T-helper 17 cell (primary cell): ENCODE measurements at places on chromosomes 12 and 14. TPM values are rescaled to one million over a fixed set of nuclear protein-coding genes. Genes with fewer than 3 reads are reported as not detected.

DNA sequence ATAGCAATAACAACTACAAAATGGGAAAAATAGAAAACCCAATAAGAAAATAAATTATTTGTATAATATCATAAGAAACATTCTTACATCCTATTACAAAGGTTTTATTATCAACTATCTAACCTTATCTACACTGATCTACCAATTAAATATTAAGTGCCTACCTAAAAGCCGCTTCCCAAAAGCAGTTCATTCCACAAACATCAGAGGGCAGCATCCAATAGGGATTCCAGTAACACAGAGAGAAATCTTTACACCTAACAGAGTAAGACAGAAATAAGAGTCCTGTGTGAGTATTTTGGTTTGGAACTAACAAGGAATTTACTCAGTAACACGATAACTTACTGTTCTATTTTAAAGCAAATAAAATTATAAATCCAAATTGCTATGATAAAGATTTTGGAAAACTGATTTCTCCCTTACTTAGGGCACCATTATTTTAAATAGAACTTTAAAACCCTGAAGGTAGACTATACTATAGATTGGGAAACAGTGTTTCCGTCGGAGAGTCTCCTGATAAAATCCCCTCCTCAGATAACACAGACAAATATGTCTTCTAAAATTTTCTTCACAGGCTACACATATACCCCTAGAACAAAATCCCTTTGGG is 15.0 kb downstream of the GXYLT1 start:
- no peak overlapping the region for H3K4me3 ChIP-seq
- H3K4me1 ChIP-seq, result peaks cover 51% of the 10 kb centered on the region
- H3K27ac ChIP-seq, result peak overlapping the region; percentile 21
- no peak for DNase-seq
- H3K27me3 ChIP-seq, result no peaks in the 10 kb centered on the region
- H3K36me3 ChIP-seq, result peaks cover 2% of the 10 kb centered on the region

GRCh38 chr12:6962285-6963015 is 8.0 kb downstream of the PHB2 start:
- no peaks in the 10 kb centered on the region for H3K27me3 ChIP-seq
- peak overlapping the region; percentile 91 for H3K4me3 ChIP-seq
- peaks cover 48% of the 10 kb centered on the region for H3K4me1 ChIP-seq
- no peak for DNase-seq
- H3K27ac ChIP-seq, result peak overlapping the region; percentile 98

DNA sequence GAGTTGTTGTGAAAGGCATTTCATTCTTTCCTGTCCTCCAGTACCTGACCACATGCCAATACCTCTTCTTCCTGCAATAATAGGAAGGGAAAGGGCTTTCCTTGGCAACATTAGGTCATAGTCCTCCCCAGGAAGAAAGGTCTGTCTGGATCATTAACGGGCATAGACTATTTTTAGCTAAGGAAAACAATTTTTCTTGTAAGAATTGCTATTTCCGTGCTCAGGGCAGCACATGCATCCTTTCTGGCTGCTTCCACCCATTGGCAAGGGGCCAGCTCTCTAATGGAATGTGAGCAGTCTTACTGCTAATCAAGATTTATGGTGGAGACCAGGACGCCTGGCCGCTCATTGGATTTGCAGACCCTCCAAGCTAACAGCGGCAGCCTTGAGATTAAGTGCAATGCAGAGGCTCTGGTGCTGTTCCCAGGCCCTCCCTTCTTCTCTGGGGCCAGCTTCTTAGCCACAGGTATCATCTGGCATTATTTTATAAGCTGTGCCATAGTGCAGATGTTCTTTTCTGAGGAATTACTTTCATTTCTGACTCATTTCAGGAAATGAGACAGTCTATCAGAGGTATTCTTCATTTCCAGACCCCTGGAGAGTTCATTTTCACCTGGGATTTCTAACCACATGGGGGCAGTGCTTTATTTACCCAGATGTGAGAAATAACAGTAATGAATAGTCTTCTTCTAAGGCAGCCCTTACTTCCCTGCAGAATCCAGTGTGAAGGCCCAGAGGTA is 52.9 kb downstream of the ANO6 start:
- no peak overlapping the region for H3K27ac ChIP-seq
- H3K27me3 ChIP-seq, result no peaks in the 10 kb centered on the region
- no peak overlapping the region for H3K4me3 ChIP-seq
- H3K36me3 ChIP-seq, result peaks cover 3% of the 10 kb centered on the region
- H3K4me1 ChIP-seq, result peaks cover 32% of the 10 kb centered on the region

GRCh38 chr12:77189458-77189857 is 124.1 kb upstream of the E2F7 start:
- no peak overlapping the region for H3K4me3 ChIP-seq
- H3K4me1 ChIP-seq, result no peaks in the 10 kb centered on the region
- H3K36me3 ChIP-seq, result no peaks in the 10 kb centered on the region
- no peak overlapping the region for H3K27ac ChIP-seq
- H3K27me3 ChIP-seq, result no peaks in the 10 kb centered on the region

The SLC35F4 gene
- not detected for total RNA-seq

DNA sequence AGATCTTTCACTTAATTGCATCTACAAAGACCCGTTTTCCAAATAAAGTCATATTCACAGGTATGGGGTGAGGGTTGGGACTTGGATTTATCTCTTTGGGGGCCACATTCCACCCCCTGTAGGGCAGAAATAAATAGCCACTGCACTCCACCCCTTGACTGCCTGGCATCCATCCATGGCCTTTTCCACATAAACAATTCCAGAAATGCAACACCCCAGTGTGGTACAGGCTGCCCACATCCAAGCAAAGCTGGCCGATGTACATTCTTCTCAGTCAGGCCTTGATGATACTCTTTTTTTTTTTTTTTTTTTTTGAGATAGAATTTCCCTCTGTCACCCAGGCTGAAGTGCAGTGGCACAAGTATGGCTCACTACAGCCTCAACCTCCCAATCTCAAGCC is 12.9 kb downstream of the DGLUCY start:
- no peaks in the 10 kb centered on the region for H3K27me3 ChIP-seq
- DNase-seq, result no peak
- no peak overlapping the region for H3K4me3 ChIP-seq
- H3K4me1 ChIP-seq, result peaks cover 12% of the 10 kb centered on the region

GRCh38 chr14:36518031-36518585 is 1.9 kb downstream of the NKX2-1 start:
- peaks cover 8% of the 10 kb centered on the region for H3K36me3 ChIP-seq
- DNase-seq, result no peak
- H3K27ac ChIP-seq, result no peak overlapping the region
- H3K27me3 ChIP-seq, result peaks cover 64% of the 10 kb centered on the region

- peaks cover 2% of the 10 kb centered on the region for H3K4me1 ChIP-seq
- H3K36me3 ChIP-seq, result no peaks in the 10 kb centered on the region
- no peak for DNase-seq
- peak overlapping the region; percentile 69 for H3K27ac ChIP-seq
Observed at GRCh38 chr14:64580467-64580866, 30.7 kb downstream of the PPP1R36 start.

GRCh38 chr14:57729208-57730187 is 136.4 kb downstream of the SLC35F4 start:
- no peaks in the 10 kb centered on the region for H3K27me3 ChIP-seq
- DNase-seq, result no peak
- H3K36me3 ChIP-seq, result no peaks in the 10 kb centered on the region
- H3K4me3 ChIP-seq, result no peak overlapping the region

- H3K4me3 ChIP-seq, result no peak overlapping the region
- no peak for DNase-seq
- H3K27me3 ChIP-seq, result no peaks in the 10 kb centered on the region
Observed at GRCh38 chr12:39623919-39624318, 4.3 kb upstream of the ABCD2 start.

The CPNE6 gene
- not detected for total RNA-seq

- no peaks in the 10 kb centered on the region for H3K27me3 ChIP-seq
- H3K4me1 ChIP-seq, result no peaks in the 10 kb centered on the region
- no peak for DNase-seq
Observed at GRCh38 chr12:65238609-65239008, 39.9 kb upstream of the MSRB3 start.

DNA sequence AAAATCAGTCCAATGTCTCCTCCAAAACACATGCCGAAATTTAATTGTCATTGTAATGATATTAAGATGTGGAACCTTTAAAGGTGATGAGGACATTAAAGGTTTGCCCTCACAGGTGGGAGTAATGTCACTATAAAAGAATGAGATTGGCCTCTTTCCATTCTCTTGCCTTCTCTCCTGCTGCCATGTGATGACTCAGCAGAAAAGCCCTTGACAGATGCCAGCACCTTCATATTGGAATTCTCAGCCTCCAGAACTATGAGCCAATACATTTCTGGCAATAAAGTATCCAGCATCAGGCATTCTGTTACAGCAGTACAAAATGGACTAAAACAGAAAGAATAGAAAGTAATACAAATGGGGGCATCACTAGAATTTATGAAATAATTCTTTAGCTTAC is 609.7 kb downstream of the SLC16A7 start:
- no peaks in the 10 kb centered on the region for H3K27me3 ChIP-seq
- H3K36me3 ChIP-seq, result no peaks in the 10 kb centered on the region
- no peaks in the 10 kb centered on the region for H3K4me1 ChIP-seq
- DNase-seq, result no peak
- no peak overlapping the region for H3K4me3 ChIP-seq

GRCh38 chr12:104247698-104248097 is 32.1 kb downstream of the TXNRD1 start:
- no peak for DNase-seq
- H3K4me3 ChIP-seq, result no peak overlapping the region

DNA sequence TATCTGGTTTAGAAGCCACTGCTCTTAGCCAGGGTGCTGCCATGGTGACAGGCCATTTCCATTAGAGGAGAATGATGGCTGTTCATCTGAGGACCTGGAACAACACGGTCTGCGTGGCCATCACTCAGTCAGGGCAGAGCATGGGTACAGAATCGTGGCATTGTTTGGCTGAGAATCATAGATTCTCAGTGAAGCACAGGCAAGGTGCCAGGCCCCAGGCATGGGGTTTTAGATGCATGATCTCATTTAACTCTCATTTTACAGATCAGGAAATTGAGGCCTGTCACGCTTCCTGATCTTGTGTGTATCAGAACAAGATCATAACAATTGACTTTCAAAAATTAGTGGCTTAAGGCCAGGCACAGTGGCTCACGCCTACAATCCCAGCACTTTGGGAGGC is 26.8 kb upstream of the IRF2BPL start:
- peak overlapping the region; percentile 86 for H3K27ac ChIP-seq
- H3K36me3 ChIP-seq, result no peaks in the 10 kb centered on the region
- H3K4me1 ChIP-seq, result peaks cover 23% of the 10 kb centered on the region
- H3K27me3 ChIP-seq, result no peaks in the 10 kb centered on the region

DNA sequence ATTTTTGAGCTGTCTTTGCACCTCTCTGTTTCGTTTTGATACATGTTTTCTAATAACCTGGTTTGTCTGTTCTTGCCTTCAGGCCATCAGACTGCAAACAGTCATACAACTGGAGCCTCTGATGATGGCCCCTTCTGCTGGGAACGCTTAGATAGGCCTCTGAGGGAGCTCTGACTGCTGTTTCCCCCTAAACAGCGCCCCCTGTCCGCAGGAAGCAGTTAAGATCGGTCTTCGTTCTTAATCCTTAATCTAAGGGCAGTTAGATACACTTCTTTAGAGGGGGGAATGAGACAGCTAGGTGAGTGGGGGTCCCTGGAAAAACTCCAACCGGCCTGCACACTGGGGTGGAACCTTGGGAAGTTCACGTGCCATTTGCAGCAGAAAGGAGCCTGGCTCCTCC is 1338.8 kb upstream of the SEL1L start:
- no peak overlapping the region for H3K4me3 ChIP-seq
- no peak overlapping the region for H3K27ac ChIP-seq
- H3K4me1 ChIP-seq, result no peaks in the 10 kb centered on the region
- no peaks in the 10 kb centered on the region for H3K27me3 ChIP-seq

GRCh38 chr12:103657331-103657730 is 70.3 kb downstream of the STAB2 start:
- peaks cover 13% of the 10 kb centered on the region for H3K4me1 ChIP-seq
- H3K27me3 ChIP-seq, result peaks cover 36% of the 10 kb centered on the region
- no peak overlapping the region for H3K4me3 ChIP-seq
- H3K36me3 ChIP-seq, result no peaks in the 10 kb centered on the region

The CHPT1 gene
- 6.2 TPM for total RNA-seq

GRCh38 chr14:104316121-104316722 is 177.8 kb downstream of the KIF26A start:
- H3K4me3 ChIP-seq, result no peak overlapping the region
- DNase-seq, result no peak

The STRAP gene
- total RNA-seq, result 98.1 TPM

The TPCN1 gene
- 39.9 TPM for total RNA-seq

GRCh38 chr14:54126947-54127346 is 170.3 kb upstream of the BMP4 start:
- no peaks in the 10 kb centered on the region for H3K36me3 ChIP-seq
- no peak for DNase-seq
- H3K4me1 ChIP-seq, result no peaks in the 10 kb centered on the region
- H3K27me3 ChIP-seq, result no peaks in the 10 kb centered on the region

GRCh38 chr14:35341751-35342488 is 49.7 kb downstream of the PSMA6 start:
- no peaks in the 10 kb centered on the region for H3K36me3 ChIP-seq
- H3K4me1 ChIP-seq, result peaks cover 5% of the 10 kb centered on the region
- H3K27ac ChIP-seq, result peak overlapping the region; percentile 47
- no peak overlapping the region for H3K4me3 ChIP-seq

The TAS2R20 gene
- total RNA-seq, result 1.7 TPM

DNA sequence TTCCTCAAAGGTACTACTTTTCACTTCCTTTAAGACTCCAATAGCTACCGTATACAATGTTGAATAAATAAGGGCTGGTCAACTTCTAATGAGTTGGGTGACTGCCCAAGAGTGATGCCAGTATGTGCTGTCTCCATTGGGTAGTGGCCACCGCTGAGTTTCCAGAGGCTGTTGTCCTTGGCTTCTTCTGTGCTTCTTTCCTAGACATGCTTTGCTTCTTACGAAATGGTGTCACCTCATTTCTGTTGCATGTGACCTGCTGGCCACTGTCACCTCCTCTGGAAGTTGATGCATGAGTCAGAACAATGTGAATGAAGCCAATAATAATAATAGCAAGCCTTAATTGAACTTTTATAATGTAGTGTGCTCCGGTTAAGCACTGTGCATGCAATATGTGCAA is 7.5 kb upstream of the NID2 start:
- H3K36me3 ChIP-seq, result peaks cover 4% of the 10 kb centered on the region
- no peak for DNase-seq
- peaks cover 9% of the 10 kb centered on the region for H3K4me1 ChIP-seq
- H3K27ac ChIP-seq, result no peak overlapping the region
- H3K4me3 ChIP-seq, result no peak overlapping the region

DNA sequence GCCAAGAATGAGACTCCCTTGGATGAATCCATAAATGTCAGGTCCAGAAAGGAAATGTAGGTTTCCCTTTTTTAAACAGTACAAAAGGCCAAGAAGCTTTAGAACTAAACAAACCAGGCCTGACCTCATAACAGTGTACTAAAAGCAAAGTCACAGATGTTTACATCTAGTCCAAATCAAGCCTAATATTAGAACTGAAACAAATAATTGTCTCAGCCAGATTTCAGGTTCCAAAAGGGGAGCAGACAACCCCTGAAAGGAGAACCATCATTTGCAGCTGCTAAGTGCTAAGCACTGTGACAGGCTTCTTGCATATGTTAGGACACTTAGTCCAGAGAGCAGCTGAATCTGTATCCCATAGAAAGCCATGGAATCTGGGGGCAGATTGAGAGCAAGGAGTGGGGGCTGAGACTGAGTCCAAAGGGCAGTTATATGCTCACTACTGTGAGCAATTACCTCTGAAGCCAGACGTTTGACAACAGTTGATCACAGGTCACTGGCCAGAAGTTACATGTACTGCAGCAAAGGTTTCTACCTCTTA is 90.1 kb downstream of the STXBP6 start:
- peaks cover 10% of the 10 kb centered on the region for H3K27me3 ChIP-seq
- H3K4me3 ChIP-seq, result no peak overlapping the region
- no peak for DNase-seq

The TBC1D30 gene
- 0.20 TPM for total RNA-seq
